NCI-H82 (cell line): ENCODE measurements at places on chromosomes 12 and 14.

- DNase-seq = no peak
Measured at GRCh38 chr12:102051431-102051965, 10.3 kb downstream of the WASHC3 start.

DNA sequence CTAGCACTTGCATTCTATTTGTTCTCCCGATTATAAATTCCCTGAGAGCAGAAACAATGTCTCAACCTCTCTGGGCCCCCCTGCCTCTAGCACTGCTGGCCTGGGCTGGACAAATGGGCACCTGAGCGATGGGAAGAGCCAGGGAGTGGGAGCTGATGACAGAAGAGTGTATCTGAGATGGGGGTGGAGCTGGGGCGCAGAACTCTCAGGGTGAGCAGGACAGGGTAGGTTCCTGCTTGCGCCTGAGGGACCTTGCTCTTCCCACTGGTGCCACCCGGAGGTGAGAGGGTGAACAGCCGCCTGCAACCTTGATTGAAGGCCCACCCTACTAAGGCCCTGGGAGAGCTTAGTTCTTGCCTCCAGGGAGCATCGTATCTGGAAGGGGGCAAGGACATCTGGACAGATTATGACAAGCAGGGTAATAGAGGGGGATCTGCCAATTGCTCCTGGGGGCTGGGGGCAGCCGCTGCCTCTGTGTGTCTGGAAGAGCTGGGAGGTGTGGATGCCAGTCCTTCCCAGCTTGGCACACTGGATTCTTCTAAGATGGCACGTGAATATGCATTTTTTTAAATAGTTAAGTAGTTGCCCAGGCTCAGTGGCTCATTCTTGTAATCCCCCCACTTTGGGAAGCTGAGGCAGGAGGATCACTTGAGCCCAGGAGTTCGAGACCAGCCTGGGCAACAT lies 43.0 kb upstream of the TSPAN9 start:
- peak; percentile 92 for DNase-seq

GRCh38 chr14:74362361-74362915 lies 14.2 kb downstream of the VRTN start:
- peak; percentile 87 for DNase-seq

DNA sequence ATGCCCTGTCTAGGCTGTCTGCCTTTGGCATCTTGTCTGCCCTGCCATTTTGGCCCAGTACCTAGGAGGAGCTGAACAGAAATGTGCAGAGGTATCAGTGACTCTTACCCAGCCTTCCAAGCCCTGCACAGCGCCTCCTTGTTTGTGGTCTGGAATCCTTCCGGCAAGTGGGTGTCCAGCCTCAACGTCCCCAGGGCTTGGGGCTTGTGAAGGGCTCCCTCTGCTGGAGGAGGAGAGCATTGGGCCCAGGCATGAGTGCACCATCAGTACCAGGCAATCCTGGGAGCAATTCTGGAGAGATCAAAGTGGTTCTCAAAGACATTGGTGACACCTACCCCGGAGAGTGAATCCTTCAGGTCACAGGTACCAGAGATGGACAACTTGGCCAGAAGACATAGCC lies 2.4 kb upstream of the TCL1B start:
- peak; percentile 42 for DNase-seq

DNA sequence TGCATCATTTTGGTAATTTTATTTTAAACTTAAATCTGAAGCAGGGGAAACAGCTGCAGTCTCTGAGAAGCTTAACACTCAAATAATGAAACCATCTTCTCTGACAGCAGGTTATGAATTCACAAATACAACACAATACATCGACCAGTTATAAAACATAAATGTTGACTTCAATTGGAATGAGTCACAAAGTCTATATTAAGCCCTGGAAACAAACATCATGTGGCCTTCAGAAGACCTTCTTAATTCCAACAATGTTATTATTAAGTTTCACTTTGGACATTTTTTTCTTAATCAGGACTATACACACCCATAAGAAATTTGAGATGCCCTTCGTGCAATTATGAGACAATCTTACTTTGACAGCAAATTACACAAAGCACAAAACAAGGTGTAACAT lies 68.9 kb downstream of the CEP128 start:
- no peak for DNase-seq

GRCh38 chr14:69287098-69288010 lies 27.4 kb downstream of the GALNT16 start:
- peak; percentile 29 for DNase-seq

DNA sequence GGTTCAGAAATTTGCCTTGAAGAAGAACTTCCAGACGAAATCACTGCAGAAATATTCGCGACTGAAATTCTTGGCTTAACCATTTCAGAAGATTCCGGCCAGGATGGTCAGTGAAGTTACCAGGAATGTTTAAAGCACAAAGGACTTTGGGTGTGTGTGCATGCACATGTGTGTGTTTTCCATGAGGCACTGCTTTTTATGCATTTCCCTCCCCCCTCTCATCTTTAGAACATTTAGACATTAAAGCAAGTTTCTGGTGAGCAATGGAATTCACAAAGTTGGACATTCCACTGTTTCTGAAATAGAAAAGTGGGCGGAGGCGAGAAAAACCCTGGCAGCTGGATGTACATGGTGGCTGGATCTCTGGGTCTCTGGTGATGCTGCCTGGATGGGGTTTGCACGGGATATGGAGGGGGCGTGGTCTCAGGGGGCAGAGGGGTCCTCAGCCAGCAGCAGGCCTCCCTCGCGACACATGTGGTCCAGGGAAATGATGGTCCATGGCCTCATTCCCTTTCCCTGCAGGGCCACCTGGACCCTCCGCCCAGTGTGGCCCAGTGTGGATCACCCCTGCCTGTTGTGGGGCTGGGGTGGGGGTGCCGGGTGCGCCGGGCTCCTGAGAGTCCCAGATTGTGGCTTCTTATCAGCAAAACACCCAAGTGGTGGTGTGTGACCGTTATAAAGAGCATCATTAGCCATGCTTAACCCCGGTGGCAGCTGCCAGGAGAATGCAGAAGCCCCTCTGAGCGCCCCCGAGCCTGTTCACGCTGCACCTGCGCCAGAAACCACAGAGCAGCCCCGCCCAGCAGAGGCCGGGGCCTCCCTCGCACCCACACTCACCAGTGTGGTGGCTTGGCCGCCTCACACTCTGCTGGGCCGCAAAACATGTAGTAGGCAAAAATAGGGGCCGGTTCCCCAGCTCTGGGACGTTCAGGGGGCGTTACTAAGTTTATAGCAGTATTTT lies 17.8 kb upstream of the BCL7A start:
- no peak for DNase-seq

- no peak for DNase-seq
Measured at GRCh38 chr12:89344043-89344861, 8.0 kb downstream of the DUSP6 start.

DNA sequence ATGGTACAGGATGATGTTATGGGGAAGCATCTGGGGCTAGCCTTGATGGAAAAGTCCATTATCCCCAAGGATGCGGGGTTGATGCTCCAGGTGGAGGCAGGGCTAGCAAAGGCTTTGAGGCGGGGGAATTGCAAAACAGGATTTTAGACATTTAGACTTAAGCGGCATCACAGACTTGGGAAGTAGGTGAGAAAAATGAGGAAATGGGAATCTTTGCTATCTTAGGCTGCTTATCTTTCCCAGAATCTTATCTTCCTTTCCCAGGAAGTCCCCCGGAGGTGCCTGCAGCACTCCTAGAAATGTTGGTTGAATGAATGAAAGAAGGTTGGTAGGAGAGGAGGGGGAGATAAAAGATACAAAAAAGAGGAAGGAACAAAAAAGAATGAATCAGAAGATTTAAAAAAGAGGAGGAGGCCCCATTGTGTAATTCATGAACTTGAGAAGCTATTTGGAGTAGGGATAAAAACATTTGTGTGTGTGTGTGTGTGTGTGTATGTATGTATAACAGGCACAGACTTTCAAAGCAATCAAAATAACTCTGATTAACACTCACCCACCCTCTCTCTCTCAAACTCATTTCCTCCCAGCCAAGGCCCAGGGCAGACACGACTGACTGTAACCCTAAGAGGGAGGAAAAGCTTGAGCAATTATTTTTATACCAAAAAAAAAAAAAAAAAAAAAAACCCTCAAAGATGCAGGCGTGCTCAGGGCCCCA lies 62.5 kb upstream of the TBX3 start:
- DNase-seq = no peak

DNA sequence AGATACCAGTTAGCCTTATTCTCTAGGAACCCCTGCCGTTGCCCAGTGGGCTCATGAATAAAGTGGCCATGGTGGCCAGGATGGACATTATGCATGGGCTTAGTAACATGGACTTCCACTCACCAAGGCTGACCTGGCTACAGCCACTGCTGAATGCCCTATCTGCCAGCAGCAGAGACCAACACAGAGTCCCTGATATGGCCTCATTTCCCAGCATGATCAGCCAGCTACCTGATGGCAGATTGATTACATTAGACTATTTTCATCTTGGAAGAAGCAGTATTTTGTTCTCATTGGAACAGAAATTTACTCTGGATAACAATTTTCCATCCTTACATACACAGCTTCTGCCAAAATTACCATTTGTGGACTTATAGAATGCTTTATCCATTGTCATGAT lies 16.2 kb upstream of the LPCAT3 start:
- no peak for DNase-seq

DNA sequence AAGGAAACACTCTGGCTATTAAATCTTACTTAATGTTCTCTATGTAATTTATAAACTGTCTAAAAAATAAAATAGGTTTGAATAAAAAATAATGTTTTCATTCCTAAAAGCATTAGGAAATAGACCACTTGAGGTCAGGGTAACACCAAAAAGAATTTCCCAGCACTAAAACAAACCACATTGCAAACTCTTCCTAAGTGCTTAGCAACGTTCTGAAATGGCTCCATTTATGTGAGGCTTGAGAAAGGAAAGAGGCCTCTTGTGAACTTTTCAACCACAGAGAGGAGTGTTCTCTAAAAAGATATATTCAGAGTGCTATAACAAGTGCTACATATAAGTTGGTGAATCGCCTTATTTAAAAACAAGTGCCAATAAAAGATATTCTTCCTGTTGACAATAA lies 42.7 kb downstream of the ALX1 start:
- no peak for DNase-seq

- no peak for DNase-seq
Measured at GRCh38 chr14:63046339-63047268, 1.3 kb upstream of the KCNH5 start.

- DNase-seq = no peak
Measured at GRCh38 chr12:124507188-124508109, 60.0 kb downstream of the NCOR2 start.

DNA sequence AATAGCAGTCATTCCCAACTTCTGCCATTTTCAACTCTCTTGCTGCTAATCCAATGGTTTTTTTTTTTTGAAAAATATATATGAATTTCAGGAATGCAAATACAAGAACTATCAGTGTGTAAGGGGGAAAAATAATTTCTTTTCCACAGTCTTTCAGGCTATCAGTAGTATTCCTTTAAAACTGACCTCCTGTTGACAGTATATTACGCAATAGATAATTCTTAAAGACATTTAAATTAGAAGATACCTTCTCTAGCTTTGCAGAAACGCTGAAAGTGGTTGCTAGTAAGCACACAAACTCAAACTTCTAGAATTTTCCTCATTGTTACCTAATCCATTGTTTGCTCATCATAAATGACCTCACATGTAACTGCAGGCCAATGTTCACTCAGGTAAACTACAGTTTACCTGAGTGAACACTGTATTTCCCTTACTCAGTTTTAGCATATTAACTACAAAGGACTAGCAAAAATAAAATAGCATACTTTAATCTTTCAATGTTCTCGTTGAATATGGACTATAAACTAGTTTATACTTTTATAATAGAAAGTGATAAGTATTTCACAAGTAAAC lies at the start of gene C12orf50:
TSS of gene C12orf50 (minus strand) at position 309 of the 573 bp plus-strand sequence. CDS start 2,439 bp downstream, outside the sequence.
- DNase-seq = no peak

- DNase-seq = no peak
Measured at GRCh38 chr14:82850576-82850975, 1316.9 kb upstream of the SEL1L start.

DNA sequence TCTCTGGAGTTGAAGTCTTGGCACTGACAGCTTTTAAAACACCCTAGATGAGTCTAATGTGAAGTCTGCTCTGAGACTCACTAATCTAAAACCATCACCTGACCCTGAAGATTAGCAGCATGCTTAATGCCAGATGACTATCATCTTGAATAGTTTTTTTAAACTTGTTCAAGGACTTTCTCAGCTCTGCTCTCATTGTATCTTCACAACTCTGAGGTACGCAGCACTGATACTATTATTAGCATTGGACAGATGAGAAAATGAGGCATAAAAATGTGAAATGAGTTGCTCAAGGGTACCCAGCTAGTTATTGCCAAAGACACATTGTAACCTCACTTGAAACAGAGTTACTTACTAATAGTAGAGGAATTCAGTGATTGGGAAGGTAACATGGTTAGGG lies 4.8 kb downstream of the SLC38A1 start:
- DNase-seq = peak; percentile 81

GRCh38 chr12:100267603-100268281 lies 765 bp downstream of the SCYL2 start:
- peak; percentile 46 for DNase-seq

DNA sequence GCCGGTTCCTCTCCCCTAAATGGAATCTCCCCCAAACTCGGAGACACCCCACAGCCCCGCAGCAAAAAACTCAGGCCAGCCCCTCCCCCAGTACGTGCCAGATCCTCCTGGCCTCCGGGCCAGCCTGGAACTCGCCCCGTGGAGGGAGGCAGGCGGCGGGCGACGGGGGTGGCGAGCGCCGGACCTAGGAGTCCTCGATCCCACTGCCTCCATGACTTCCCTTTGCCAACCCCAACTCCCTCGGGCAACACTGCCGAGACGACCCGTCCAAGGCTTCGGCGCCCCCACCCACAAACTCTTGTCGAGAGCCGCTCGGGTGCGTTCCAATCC lies 400 bp downstream of the ADCY6 start:
- DNase-seq = peak; percentile 40

DNA sequence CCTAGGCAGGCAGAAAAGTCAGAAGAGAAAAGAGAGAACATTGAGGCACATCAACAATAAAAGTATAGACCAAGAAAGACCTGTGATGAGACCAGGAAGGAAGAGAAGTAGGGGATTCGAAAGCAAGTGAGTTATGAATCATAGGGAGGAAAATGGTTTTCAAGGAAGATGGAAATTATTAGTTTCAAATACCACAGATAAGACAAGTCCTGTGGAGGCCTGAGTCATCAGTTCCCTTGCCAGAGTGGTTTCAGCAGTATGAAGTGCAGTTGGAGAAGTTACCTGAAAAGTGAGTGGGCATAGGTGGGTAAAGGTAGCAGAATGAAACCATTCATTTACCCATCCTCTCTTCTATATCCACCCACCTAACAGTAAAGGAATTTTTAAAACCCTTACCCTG lies 25.2 kb upstream of the TSPAN8 start:
- no peak for DNase-seq

GRCh38 chr14:71403656-71404055 lies 496.4 kb downstream of the PCNX1 start:
- peak; percentile 34 for DNase-seq

- no peak for DNase-seq
Measured at GRCh38 chr14:52461721-52462120, 90.6 kb downstream of the TXNDC16 start.
